ENCODE measurements at places on chromosomes 7 and 10.

DNA sequence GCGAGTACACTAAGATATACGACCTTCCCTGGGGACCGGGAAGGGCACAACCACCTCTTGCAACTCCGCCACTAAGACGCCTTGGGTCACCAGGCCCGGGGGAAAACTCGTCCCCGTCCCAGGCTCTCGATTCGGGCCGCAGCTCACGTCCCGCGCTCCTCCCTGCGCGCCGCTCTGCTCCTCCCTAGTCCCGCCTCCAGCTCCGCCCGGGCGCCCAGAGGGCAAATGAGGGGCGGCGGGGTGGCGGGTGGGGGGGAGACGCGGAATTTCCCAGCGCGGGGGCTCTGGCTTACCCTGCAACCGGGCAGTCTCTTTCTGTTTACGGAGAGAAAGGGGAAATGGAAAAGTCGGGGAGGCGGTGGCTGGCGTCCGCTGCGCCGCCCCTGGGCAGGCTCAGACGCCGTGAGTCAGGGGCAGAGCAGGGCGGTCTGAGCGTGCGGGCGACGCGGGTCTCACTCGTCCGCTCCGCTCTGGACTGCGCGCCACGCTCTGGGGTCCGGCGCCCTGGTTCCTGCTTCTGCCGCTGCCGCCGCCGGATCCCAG, at the start of gene MAP3K8:
MAP3K8 (plus strand) TSS at position 455 of the 543 bp plus-strand sequence. CDS start 4,755 bp downstream, outside the sequence.
- peak; percentile 87 for DNase-seq

DNA sequence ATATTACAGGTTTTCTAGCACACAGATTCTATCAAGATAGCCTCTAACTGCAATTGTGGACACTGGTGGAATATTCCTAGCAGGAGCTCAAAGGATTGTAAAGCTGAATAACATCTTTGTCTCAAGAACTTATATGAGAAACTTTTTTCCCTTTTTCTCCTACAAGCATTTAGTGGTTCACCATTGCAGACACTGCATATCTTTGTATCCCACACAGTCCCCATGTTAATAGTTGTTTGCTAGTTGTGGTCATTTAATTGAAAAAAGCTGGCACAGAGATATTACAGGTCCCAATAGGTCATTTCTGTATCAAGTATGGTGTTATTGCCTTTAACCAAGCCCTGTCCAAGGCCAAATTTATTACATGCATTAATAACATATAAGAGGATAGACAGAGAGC, 226.2 kb upstream of the TCF7L2 start:
- DNase-seq, result no peak

GRCh38 chr10:28664369-28664740, 13.0 kb upstream of the BAMBI start:
- DNase-seq, result no peak

DNA sequence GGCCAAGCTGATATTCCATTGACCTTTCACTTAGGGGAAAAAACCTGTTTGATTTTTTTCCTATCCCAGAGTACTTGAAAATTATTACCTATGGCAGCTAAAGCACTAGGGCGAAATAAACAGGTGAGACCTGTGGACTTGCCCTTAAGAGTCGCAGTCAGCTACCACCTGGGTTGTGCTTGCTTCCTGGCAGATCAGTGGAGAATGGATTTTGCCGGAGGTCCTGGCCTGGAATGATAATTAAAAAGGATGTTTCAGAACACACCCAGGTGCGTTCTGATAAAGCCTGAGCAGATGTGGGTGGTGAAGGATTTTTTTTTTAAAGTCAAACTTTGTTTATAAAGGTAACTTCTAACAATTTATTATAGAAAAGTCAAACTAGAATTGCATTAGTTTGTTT, 59.1 kb downstream of the AUTS2 start:
- no peak for DNase-seq
